H54 (cell line): ENCODE measurements at places on chromosomes 1 and 21.

- DNase-seq, result no peak
Observed at GRCh38 chr21:37424396-37424795, 57.8 kb downstream of the DYRK1A start.

GRCh38 chr1:55225228-55225627 is 10.1 kb upstream of the USP24 start:
- no peak for DNase-seq

- DNase-seq, result no peak
Observed at GRCh38 chr1:207658904-207659485, 14.1 kb downstream of the CR1L start.

DNA sequence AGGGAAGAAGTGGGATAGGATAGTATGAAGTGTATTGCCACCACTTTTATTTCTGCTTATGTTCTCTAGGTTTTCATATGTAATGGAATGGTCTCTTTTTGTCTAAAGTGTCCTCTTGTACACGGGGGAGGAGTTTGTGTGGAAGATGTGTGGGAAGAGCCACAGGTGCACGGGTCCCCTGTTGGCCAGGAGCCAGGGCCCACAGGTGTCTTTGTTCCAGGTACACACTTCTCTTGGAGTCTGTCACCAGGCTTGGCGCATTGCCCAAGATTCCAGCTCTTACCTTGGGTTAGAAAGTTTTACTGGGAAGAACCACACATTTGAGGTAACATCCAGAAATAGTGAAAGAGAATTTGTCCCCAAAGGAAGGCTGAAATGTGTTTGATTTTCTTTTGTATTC is 10.5 kb downstream of the TENT5C start:
- no peak for DNase-seq

DNA sequence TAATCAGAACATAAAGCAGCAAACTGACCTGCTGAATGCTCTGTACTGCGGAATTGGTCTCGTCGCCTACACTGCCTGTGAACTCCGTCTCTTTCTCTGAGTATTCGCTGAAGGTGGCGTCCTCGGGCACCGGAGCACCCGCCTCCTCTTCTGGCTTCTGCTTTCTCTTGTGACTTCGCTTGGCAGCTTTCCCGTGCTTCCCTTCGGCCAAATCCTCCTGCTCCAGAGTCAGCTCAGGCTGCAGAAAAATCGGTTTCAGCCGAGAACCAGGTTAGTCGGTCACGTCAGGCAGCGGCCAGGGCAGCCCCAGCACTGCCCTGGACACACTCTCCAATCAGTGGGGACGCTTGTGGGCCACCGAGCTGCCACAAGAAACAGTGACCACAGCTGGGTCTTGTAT is 35.8 kb upstream of the RIPK4 start:
- DNase-seq, result no peak

GRCh38 chr1:86067626-86068025 is 88.9 kb downstream of the COL24A1 start:
- no peak for DNase-seq

- DNase-seq, result no peak
Observed at GRCh38 chr1:209462433-209462832, 121.1 kb upstream of the CAMK1G start.

GRCh38 chr1:22323141-22323845 is 128.4 kb upstream of the ZBTB40 start:
- no peak for DNase-seq

DNA sequence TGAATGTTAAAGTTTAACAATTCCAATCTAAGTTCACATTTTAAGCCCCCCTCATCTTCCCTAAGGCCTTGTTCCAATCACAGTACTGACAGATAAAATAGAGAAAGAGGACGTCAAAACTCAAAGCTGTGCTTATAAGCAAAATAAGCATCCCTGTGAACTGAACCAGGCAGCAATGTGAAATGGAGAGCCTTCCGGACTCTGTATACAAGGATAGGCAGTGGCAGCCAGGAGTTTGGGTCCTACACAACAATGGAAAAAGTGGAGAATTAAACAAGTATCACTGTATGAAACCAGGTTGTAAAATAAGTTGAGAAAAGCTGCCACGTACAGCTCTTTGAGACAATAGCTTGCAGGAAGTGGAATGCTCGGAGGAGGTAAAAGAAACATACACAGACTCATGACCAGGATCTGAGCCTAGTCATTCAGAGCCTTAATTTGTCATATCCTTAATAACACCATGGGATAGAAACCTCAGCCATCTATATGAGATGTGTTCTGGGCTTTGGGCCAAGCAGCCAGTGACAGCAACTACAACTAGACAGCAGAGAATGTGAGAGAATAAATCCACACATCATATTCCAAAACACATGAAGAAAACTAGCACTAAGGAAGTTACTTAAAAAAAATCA is 55.2 kb upstream of the PALMD start:
- DNase-seq, result peak; percentile 11

DNA sequence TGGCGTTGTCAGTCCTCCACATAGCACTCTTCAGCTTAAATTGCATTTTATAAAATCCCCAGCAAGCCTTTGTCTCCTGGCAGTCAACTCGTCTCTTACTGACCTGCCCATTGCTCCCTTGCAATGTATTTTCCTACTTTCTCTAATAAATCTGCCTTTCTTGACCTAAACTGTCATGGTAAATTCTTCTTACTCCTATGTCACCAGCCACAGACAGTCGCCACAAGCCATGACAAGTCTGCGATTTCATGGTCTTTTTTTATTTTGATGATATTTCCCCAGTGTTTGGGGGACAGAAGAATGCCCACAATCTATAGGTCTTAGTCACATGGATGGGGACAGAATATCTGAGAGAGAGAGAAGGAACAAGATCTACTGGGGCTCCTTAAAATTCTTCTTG is 8.4 kb downstream of the IFNAR2 start:
- no peak for DNase-seq

- no peak for DNase-seq
Observed at GRCh38 chr1:111843177-111843576, 87.5 kb downstream of the DDX20 start.

GRCh38 chr1:952603-953002 is 6.5 kb downstream of the NOC2L start:
- no peak for DNase-seq

GRCh38 chr21:42344631-42345030 is 6.2 kb downstream of the TFF2 start:
- DNase-seq, result no peak

- peak; percentile 18 for DNase-seq
Observed at GRCh38 chr1:240803151-240803550, 191.2 kb upstream of the GREM2 start.

DNA sequence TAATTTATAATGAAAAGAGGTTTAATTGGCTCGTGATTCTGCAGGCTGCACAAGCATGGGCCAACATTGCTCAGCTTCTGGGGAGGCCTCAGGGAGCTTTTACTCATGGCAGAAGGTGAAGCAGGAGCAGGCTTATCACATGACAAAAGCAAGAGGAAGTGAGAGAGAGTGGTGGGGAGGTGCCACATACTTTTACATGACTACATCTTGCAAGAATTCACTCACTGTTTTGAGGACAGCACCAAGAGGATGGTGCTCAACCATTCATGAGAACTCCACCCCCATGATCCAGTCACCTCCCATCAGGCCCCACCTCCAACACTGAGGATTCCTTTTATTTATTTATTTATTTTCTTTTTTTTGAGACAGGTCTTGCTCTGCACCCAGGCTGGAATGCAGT is 5.5 kb upstream of the PLEKHM2 start:
- no peak for DNase-seq

DNA sequence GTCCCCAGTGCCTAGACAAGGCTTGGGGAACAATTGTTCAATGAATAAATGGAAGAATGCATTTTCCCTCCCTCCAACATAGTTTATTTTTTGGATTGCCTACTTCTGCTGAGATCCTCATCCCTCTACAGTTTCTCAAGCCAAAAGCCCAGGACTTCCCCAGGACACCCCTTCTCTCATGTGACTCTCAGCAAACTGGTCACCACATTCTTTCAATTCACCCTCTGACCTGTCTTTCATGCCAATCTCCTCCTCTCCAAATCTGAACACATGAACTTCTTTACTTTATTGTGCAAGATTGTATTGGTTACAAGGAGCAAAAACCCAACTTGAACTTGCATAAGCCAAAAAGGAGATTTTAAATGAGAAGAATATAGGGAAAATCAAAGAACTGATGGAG is 103.2 kb upstream of the JUN start:
- DNase-seq, result no peak

DNA sequence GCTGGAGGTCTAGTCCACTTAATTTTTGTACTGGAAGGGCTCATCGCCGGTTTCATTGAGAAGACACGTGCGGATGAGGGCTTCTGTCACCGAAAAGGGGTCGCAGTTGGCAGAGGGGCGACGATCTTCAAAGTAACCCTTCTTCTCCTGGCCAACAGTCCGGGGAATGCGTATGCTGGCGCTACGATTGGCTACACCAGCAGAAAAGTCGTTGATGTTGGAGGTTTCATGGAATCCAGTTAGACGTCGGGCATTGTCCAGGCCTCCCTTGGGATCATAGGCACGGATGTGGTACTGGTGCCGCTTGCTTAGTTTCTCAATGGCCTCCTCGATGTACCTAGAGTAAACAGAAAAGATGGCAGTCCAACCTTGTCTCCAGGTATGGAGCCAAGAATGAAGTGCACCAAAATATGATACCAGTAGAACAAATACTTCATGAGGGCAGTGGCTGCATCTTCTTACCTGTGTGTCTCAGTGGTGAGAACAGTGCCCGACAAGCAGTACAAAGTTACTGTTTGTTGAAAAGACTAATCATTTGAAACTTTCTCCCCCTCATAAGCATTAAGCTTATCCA is 7.1 kb downstream of the GLUL start:
- DNase-seq, result no peak

GRCh38 chr1:31757204-31757679 is 6.9 kb downstream of the ADGRB2 start:
- DNase-seq, result no peak

DNA sequence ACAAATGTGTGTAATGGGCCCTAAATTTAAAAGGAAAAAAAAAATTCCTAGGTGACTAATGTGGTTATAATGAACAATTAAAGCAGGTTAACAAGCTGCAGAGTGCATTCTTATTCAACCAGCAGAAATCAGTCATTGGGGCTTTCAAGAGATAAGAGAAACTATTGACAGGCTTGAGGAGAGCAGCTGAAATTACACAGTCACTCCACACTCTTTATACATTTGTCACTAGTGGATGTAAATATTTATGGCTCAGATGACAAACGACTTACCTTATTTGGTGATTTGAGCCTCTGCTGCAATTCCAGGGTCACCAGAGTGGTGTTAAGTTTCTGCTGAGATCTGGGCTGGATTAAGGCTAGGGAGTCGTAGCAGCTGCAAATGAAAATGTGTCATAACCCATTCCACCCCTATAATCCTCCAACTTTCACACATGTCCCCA is 896.3 kb downstream of the TTLL7 start:
- DNase-seq, result no peak

DNA sequence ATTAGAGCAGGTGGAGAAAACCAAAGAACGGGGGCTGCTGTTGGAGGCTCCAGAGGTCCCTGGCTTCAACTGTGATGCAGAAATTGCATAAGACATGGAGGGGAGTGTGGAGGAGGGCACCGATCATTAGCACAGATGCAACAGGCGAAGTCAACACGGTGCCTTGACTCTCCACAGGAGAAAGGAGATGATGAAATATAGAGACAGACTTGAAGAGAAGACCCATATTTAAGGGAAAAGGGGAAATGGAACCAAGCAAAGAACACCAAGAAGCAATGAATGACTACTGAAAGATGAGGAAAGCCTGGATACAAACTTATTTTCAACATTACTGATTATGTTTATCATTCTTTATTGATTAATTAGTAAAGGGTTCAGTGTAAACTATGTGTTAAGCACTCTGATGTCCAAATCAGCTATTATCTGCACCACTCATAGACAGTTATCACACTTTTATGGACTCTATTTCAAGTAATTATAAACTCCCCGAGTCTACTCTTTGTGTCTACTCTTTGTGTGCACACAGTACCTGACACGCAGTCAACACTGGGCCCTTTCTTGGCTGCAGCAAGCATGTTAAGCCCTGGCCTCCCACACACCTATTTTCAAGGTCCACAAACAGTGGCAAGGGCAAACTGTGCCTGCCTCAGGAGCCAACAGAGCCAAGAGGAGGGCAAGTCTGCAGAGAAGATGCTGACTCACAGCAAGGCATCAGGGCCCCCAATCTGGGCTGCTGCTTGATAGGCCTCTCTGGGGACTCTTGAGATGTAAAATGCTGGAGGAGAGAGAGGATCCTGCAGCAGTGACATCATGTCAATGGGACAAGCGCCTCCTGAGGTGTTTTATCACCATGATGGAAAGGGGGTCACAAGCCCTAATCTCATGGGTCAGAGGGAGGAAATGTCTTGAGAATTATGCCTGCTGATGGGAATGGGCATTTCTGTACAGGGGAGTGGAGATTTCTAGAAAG is 17.6 kb downstream of the PCNX2 start:
- no peak for DNase-seq

- DNase-seq, result no peak
Observed at GRCh38 chr1:116067566-116067890, 43.7 kb upstream of the MAB21L3 start.

DNA sequence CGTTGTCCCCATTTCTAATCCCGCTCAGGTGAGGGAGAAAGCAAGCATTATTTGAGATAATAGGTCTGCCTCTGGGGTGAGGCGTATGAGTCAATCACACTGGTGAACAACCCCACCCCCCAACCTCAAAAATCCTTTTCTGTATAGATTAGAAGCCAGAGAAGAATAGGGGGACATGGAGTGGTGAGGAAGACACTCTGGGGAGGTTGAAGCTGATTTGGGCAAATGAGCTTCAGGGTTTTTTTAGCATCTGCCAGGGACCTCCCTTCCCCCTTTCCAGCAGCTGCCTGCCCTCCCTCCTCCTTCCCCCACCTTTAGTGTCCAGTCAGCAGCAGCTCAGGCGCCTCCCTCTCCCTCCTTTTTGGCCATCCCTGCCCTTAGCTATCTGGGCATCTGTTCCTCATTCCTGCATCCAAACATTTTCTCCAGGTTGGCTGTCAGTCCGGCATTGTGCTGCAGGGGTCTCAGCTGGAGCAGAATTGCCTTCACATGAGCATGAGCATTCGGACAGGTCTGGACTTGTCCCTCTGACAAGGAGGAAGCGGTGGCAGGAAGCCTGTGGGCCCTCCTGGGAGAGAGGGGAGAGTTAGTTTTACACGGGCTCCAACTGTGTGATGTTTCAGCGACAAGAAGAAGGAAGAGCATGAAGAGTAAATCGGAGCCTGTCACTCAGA is 30.8 kb upstream of the PTGFRN start:
- no peak for DNase-seq

DNA sequence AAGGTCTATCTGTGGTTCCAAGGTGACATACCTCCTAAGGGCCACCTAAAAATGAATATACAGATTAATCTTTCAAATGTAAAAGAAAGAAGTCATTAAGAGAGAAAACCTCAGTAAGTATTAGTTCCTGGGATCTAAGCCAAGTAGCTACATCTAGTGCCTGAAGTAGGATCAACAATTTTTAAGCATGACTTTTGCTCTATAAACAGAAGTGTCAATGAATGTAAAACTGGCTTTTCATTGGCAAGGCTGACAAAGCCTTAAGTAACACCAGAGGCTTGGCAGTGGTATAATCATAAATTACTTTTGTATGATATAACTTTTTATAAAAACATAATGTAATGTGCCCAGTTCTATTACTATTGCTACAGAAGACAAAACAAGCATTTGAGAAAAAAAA is 12.2 kb upstream of the ACADM start:
- no peak for DNase-seq

- DNase-seq, result peak; percentile 82
Observed at GRCh38 chr1:244214009-244214967, 163.2 kb downstream of the ZBTB18 start.

- DNase-seq, result no peak
Observed at GRCh38 chr1:207647671-207648333, 2.9 kb downstream of the CR1L start.

GRCh38 chr1:113333056-113333455 is 57.3 kb upstream of the MAGI3 start:
- no peak for DNase-seq
